ENCODE measurements at places on chromosomes 1 and 21.

DNA sequence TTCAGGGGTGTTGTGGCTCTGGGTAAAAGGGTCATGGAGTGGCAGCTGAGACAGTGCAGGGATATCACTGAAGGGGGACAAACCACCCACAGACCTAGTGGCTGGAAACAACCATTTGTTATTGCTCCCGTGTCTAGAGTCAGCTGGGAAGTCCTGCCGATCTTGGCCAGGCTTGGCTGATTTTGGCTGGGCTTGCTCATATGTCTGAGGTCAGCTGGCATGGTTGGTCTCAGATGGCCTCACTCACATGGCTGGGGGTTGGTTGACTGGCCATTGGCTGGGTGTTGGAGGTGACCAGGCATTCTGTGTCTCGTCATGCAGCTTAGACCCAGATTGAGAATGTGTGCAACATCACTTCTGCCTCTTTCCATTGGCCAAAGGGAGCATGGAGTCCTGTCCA, 203.8 kb upstream of the POU3F1 start:
- DNase-seq = no peak

DNA sequence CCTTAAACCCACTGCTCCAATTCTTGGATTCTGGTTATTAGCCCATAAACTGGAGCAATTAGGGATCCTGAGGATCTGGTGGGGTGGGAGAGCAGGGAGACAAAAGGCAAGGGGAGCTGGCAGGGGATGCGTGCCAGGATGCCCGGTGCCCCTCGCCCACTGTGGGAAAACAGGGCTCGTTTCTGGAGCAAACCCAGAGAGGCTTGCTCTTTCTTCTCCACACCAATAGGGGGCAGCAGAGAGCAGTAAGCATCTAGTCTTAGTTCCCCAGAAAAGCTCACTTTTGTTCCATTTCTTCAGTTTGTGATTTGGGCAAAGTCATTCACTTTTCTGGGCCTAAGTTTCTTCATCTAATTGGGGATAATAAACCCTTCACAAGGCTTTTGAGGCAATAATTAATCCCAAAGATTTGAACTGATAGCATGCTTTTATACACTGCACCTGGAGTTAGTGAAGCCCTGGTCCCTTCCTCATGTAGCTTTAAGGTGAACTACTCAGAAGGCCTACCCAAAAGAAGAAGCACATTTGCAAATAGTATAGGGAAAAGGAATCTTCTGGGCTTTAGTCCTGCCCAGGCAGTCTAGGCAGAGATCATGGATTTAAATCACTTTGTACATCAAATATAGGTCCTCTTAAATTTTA, 160.6 kb upstream of the USP24 start:
- peak; percentile 58 for DNase-seq

GRCh38 chr1:9730096-9730901, 78.8 kb downstream of the PIK3CD start:
- no peak for DNase-seq

DNA sequence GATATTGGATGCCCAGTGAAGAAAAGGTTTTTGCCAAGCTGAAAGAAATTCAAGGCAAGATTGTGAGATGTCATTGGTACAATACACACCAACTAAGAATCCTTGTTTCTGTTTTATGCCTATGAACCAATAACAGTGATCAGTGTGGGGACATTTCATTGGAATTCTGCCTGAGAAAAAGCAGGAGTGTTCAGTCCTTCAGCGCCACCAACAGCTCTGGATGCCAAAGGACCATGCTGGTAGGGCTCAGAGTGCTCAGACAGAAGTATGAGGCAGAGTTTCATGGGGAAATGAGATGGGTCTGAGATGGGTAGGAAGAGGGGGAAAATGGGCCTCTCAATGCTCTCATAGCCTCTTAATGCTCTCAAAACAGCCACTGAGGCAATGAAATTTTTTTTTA, 56.5 kb downstream of the GABPA start:
- peak; percentile 21 for DNase-seq

DNA sequence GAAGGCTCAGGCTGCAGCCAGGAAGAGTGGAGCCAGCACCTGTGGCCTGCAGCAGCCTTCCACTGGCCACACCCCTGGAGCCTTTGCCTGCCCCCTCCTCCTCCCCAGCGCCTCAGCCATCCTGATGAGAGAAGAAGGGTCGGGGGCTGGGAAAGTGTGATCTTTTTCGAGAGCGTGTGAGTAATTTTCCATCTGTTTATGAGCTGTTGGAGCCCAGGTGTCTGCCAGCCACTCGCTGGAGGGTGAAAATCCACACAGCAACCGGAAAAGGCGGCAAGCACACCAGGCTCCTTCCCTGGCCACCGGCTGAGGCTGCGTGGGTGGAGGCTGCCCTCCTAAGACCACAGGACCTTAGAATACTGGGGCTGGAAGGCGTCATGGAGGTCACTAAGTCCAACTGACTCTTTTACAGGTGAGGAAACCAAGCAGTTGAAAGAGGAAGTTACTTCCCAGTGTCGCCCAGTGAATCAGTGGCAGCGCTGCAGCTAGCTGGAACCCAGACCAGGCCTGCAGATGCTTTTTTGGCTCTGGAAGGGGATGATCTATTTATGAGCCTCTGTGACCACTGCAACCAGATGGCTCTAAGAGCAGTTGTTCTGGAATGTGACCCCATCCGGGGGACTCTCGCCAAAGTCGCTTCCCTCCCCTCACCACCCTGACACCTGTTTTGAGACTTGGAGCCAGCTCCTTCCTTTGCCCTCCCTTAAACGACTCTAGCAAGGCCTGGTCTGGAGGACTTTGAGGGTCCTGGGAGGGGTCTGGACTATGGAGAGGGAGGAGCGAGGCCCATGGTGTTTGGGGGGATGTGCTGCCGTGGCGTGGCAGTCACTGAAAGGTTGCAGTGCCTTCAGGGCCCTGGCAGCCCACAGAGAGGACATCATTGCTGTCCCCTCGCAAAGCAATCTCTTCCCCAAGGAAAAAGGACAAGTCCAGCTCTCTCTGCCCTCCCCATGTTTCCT, 54.5 kb downstream of the LGR6 start:
- DNase-seq = no peak

DNA sequence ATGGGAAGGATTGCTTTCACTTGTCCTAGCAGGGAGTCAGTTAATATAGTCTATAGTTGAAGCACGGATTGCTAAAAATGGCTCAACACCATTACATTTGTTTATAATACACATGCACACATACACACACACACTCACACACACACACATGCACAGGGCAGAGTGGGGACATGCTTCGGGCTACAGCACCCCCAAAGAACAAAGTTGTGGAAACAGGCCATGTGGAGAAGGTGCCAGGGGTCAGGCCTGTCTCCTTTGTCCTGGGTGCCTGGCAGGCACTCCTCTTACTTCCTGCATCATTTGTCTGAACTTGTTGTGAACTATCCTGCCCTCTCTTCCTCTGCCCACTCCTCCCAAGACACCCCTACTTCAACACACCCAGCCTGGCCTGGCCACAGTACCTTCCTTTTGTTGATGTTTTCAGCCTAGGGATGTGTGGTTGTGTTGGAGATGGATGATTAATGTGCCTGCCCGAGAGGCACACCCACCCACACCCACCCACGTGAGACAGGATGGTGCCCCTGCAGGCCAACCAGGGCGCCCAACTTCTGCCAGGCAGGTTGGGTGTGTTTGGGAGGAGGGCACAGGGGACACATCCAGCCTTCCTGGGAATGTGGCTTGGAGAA, 17.5 kb downstream of the RASSF5 start:
- peak; percentile 68 for DNase-seq

DNA sequence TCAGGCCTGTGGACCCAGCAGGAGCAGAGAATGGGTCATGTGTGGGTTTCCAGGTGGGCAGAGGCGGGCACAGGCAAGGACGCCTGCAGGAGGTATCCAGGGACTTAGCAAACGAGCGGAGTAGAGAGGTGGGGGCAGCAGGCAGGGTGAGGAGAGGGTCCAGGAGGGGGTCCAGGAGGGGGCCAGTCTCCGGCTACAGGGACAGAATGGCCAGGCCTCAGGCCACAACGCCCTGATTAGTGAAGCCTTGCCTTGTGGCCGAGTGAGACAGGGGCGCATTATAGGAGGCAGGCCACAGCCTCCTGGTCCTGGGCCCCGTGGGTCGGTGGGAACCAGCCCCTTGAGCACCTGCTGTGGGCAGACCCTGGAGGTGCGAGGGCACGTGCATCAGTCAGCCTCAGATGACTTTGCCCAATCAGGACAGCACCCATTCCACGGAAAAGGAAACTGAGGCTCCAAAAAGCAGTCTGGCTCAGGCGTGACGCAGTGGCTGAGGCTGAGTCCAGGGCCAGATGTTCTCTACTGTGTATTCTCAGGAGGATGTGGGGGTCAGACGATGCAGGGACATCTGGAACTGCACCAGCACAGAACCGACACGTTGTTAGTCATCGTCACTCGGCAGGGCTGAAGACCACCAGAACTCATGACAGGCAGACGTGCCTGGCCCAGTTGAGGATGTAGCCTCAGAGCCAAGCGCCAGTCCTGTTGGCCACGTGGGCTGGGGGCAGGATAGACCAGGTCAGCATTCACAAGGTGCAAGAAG, 113.7 kb downstream of the CRYAA start:
- DNase-seq = no peak

GRCh38 chr1:27526569-27527222, 36.7 kb upstream of the WASF2 start:
- DNase-seq = no peak

- no peak for DNase-seq
Measured at GRCh38 chr1:63620671-63621070, 27.5 kb downstream of the PGM1 start.

DNA sequence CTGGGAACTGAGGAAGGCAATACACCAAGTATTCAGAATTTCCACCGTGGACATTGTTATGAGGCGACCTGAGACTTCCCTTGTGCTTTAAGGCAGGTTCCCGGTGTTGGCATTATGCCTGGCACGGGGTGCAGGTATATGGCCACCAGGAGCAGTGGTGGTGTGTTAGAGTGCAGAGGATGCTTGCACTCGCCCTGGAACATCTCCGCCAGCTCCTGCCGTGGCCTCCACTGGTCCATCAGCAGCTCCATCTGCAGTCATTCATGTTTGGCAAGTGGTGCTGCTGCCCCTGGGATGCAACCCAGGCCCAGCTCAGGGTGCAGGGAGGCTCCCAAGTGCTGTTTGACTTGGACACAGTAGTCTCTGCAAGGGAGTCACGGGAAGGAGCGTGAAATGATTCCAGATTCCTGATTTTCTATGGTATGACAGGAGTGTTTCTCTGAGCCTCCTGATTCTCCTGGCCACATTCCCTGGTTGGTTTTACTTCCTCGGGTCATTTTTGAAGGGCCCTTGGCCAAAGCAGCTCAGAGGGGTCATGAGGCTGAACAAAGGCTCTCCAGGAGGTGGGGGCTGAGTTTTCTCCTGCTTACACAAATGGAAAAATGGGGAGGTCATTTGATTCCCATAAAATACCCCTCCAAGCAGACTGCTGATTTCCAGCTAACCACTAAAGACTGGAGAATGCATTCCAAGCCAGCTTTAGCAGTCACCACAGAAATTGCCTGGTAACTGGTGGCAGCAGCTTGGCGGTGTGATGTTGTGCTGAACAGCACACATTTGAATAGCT, 60.4 kb upstream of the PSEN2 start:
- no peak for DNase-seq

GRCh38 chr1:197481101-197481500, 213.0 kb downstream of the CRB1 start:
- DNase-seq = no peak

DNA sequence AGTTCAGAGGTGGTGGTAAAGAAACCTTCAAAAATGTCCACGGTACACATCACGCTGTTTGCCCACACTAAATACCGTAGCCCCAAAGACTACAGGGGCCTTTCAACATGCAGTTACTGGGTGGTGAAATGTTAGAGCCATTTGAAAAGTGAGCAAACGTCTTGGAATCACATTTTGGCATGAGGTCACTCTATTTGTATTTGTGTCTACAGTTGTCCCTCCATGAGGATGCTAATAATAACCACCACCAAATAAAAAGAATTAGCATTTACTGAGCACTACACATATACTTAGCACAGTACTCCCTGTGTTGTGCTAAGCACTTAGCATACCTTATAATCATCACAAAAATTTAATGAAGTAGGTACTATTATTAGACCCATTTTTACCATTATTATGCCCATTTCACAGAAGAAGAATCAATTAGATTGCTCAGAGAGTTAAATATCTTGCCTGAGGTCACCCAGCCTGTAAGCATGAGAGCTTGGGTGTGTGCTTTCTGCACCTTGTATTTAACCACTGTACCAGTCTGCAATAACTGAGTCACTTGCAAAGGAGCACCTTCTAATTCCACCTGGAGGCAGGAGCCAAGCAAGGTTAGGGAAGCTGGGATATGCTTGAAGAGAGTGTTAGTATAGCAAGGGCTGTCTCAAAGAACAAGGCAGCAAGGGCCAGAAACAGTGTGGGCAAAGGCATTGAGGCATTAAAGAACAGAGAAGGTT, 57.4 kb downstream of the DNTTIP2 start:
- peak; percentile 23 for DNase-seq

- DNase-seq = peak; percentile 39
Measured at GRCh38 chr1:181089676-181090544, 1.4 kb downstream of the IER5 start.

GRCh38 chr1:206633708-206634121, 1.6 kb upstream of the DYRK3 start:
- DNase-seq = peak; percentile 83

DNA sequence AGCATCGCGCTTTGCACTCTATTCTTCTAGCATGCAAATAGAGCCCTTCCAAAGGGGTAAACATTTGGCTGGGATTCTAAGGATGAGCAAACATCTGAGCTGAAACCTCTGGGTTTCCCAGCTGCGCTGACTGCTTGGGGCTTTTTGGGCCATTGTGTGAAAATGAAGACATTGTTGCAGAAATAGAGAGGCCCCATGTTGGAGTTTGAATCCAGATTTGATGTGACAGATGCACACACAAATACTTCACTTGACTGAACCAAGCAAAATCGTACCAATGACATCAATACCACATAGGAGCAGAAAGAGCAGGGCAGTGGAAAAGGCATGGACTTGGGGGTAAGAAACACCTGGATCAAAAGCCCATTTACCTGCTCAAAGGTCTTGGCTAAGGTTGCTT, 144.6 kb upstream of the HMGB4 start:
- DNase-seq = no peak

GRCh38 chr1:8818325-8818775, 910 bp upstream of the RERE start:
- DNase-seq = peak; percentile 92

DNA sequence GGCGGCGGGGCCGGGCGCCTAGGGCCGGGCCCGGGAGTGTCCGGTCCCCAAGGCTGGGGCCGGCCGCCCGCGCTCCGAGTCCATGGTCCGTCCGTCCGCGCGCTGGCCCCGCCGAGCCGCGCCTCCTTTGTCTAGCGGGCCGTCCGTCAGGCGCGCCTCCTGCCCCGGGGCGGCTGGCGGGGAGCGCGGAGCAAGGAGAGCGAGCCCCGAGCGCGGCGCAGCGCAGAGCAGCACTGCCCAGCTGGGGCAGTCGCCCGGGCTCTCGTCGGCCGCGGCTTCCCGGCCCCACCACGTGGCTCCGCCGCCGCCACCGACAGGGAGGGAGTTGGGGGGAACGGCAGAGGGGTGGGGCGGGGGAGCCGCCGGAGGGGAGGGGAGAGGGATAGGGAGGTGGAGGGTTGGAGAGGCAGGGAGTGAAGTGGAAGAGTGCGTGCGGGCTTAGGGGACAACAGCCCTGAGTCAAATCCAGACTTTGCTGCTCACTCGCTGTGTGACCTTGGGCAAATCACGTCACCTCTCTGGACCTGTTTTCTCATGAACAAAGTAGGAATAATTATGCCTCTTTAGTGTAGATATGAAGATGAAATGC, at the start of gene NKAIN1:
Gene NKAIN1, minus strand, starts transcription at position 235 of the 589 bp plus-strand sequence. CDS start 340 bp downstream, outside the sequence.
- DNase-seq = peak; percentile 22

Data from PC-3 (cell line).